Left renal cortex interstitium (tissue), 4 donors: ENCODE measurements at places on chromosomes 1 and 21. TPM values are rescaled to one million over a fixed set of nuclear protein-coding genes. Genes with fewer than 3 reads are reported as not detected.

DNA sequence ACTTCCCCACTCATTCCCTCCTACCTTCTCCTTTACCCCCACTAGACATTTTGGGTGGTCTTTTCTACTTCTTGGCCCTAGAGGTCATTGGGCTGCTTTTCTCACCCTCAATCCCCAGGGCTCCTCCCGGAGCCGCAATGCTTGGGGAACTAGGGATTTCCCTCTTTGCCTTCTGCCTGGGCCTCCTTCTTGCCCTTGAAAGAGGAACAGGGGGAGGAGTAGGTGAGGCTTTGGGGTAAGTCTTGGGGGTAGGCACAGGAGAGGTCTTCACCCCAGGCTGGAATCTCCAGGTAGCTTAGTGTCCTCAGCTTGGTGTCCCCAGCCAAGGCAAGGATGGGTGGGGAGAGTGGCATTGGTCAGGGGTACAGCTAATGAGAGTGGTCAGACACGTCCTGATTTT is 56.2 kb upstream of the EPS8L3 start:
- DNase-seq = no peak

- DNase-seq = no peak
Observed at GRCh38 chr1:228792601-228793000, 57.3 kb downstream of the RHOU start.

DNA sequence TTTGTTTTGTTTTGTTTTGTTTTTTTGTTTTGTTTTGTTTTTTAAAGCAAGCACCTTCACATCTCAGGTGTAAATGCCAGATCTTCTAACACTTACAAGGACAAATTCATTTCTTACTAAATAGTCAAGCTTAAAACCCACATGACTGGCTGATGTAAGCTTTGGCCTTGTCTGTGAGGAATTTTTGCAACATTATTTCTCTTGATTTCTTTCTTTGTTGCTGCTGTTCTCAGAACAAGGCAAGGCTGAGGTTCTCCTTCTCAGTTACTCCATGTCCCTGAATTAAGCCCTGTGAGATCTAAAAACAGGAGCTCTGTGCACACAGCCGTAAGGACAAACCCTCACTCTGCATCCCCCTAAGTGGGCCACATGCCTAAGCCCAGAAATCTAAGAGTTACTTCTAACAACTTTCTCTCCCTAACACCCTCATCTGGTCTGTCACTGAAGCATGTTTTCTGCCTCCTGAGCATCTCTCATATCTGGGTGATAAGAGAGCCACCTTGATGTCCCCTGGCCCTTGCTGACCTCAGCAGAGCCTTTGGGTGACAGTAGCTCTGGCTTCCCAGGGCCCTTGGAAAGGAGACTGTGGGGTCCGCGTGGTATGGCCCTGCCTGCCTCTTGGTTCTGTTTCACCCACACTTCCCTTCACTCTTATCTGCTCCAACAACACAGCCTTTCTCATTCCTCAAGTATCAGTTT is 81.2 kb upstream of the HOOK1 start:
- no peak for DNase-seq

DNA sequence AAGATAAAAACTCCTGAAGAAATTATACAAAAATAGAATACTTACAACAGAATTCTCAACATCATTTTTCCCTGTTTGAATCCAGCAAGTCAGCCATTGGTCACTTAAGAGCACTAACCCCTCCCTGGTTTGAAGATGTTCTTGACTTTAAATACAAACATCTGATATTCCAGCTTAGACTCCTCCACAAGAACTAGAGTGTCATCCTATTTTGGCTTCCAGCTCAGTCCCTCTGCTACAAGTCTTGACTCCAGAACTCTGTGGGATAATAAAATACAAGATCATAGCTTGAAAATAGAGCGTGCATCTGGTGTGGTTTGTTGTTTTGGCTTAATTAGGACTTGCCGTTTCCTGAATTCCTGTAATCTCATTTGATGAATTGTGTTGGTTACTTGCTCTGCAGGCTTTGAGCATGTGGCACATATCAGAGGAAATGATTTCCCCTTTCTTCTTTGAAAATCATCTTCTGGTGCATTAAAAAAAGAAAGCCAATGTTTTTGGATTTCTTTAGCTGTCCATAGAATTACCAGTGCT is 63.7 kb upstream of the DPT start:
- no peak for DNase-seq

The FDPS gene
- polyA plus RNA-seq = 176 TPM

DNA sequence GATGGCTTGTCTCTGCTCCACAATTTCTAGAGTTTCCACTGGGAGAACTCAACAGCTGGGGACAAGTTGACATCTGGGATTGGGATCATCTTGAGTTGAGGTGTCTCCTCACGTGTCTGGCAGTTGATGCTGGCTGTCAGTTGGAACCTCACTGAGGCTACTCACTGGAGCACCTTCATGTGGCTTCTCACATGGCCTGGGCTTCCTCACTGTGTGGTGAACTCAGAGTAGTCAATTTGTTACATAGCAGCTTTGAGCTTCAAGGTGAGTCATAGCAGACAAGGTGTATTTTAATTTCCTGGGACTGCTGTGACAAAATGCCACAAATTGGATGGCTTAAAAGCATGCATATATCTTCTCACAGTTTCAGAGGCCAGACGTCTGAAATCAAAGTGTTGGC is 44.0 kb downstream of the NTNG1 start:
- no peak for DNase-seq

- no peak for DNase-seq
Observed at GRCh38 chr1:153592748-153593147, 20.2 kb downstream of the S100A16 start.

The TEDDM1 gene
- polyA plus RNA-seq = 0.23 TPM

- no peak for DNase-seq
Observed at GRCh38 chr1:212242288-212242984, 42.8 kb upstream of the PPP2R5A start.

DNA sequence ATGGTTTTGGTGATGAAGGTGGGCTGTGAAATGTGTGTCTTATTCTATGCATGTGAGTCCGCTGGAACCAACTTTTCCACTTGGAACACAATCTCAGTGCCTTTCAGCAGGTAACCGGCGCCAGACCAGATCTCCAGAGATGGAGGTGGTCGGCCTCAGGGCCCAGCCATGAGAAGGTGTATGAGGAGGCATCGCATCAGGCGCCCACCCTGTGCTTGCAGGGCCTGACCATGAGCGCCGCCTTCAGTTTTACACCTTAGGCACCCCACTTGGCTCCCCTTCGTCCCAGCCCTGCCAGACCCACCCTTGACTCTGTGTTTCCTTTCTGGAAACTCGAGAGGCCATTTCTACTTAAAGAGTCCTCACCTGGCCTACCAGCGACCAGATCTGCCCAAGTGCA is 48.6 kb upstream of the ATF3 start:
- no peak for DNase-seq

- DNase-seq = no peak
Observed at GRCh38 chr21:26952374-26953066, 14.4 kb downstream of the ADAMTS5 start.

GRCh38 chr1:27563341-27563590 is 40.7 kb downstream of the AHDC1 start:
- DNase-seq = no peak

GRCh38 chr1:106785176-106785575 is 271.3 kb upstream of the PRMT6 start:
- peak; percentile 0 for DNase-seq

DNA sequence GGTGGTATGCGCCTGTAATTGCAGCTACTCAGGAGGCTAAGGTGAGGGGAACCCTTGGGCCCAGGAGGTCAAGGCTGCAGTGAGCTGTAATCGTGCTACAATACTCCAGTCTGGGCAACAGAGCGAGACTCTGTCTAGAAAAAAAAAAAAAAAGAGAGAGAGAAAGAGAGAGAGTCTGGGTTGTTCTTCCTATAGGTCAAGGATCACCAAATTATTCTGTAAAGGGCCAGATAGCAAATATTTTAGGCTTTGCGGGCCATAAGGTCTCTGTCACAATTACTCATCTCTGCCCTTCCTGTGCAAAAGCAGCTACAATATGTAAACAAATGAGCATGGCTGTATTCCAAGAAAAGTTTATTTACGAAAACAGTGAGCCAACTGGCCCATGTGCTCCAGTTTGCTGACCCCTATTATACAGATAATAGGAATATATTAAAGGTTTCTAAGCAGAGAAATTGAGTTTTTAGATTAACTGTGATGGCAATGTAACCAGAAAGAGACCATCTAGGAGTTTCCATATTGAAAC is 2.1 kb downstream of the SASS6 start:
- DNase-seq = no peak

DNA sequence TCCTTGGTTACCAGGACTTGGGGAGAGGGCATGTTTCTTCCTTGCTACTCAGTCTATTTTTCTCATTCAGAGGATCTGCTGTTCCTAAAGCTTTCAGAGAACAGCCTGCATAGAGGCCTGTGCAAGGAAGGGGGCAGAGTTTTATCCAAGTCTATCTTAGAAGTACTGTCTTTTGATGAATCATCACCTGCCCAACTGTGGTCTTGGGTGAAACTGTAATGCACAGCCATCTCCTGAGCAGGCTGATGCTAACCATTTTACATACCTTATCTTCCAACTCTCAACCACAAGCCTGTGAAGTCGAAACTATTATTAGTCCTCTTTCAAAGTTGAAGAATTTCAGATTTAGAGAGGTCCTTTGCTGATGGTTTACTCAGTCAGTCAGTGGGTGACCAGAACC is 368.0 kb downstream of the HHAT start:
- DNase-seq = no peak

GRCh38 chr1:211625040-211625439 is 46.1 kb upstream of the SLC30A1 start:
- DNase-seq = no peak

- DNase-seq = no peak
Observed at GRCh38 chr1:175708787-175709186, 34.6 kb downstream of the TNR start.

The PTGER3 gene
- 52.3 TPM for polyA plus RNA-seq

GRCh38 chr1:14778898-14779865 is 180.7 kb downstream of the KAZN start:
- DNase-seq = no peak

- DNase-seq = no peak
Observed at GRCh38 chr1:9086796-9087195, 17.4 kb upstream of the SLC2A5 start.

- no peak for DNase-seq
Observed at GRCh38 chr1:37862330-37862729, 2.9 kb upstream of the MTF1 start.

The RAD54L gene
- 13.8 TPM for polyA plus RNA-seq

- no peak for DNase-seq
Observed at GRCh38 chr1:10204003-10204642, 6.2 kb upstream of the KIF1B start.

The TMEM200B gene
- polyA plus RNA-seq = 15.9 TPM

DNA sequence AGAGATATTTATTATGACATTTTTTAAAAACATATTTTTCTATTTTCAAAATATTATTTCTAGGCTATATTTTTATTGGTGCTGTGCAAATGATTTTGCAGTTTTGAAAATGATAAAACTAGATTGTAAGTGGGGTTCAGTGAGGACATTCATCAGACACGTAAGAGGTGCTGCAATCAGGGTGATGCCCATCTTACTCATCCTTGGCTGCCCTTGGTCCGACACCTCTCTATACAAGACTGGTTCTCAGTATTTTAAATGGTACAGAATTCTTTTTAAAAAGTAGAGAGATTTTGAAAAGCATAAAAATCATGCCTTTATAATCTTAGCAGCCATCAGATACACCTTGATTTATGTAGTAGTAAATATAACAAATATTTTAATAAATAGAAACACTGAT is 24.0 kb downstream of the HENMT1 start:
- no peak for DNase-seq

The PLXNA2 gene
- polyA plus RNA-seq = 10.0 TPM

DNA sequence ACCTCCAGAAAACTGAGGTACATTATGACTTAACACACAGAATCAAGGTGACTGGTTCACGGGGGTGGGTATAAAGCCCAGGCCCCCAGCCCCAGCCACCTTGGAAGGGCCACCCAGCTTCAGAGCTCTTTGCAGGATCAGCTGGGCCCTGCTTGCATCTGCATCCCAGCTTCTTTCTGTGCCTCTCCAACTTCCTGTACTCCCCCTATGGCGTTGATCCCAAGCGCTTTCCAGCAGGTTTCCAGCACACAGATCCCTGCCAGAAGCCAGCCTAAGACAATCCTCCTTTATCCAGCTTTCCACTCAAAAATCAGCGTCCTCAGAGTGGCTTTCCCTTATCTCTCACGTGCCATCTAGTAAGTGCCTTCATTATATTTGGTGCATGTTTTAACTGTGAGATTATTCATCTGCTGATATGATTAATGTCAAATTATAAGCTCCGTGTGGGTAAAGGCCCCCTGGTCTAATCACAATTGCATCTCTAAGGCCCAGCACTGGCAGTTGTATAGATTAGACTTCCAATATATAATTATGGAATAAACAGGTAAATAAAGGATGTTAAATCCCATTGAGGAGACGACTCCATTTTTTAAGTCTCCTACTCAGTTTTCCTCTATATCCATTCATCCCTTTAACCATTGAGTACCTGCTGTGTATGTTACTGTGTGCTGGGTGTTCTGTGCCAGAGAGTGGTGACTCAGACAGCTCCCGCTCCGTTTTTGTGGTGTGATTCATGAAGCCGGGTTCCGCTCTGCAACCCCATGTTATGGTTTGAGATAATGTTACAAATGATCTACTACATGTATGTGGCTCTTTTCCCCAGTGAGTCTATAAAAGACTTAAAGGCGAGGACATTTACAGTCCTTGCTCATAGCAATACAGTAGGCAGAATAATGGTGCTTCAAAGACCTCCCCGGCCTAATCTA is 387.6 kb downstream of the PCP4 start:
- no peak for DNase-seq

GRCh38 chr1:66732407-66733166 is 19.7 kb upstream of the DYNLT5 start:
- DNase-seq = no peak

DNA sequence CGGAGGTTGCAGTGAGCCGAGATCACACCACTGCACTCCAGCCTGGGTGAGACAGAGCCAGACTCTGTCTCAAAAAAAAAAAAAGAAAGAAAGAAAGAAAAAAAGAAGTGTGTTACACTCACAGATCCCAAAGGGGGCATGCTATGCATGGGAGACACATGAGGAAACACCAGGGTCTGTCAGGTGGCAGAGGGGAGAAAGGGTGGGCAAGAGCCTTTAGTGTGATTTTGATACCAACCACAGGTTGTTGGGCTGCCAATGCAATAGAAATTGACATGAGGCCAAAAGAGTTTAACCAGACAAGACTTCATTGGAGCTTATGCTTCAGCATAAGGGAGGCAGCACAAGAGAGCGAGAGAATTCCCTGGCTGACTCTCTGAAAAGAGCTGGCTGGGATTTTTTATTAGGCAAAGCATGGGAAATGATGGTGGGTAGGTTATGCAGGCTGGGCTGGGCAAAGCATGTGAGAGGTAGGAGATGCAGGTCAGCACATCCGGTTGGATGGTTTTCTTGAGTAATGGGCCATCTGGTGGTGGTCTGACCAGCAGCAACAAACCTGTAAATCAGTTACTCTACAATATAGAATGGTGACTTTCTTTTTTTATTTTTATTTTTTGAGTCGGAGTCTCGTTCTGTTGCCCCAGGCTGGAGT is 11.7 kb upstream of the EXTL1 start:
- no peak for DNase-seq
